ENCODE measurements at places on chromosomes 6 and 20. TPM values are rescaled to one million over a fixed set of nuclear protein-coding genes. Genes with fewer than 3 reads are reported as not detected.
A peak's percentile ranks its signal among the peaks of the same experiment; 100 is the strongest.

DNA sequence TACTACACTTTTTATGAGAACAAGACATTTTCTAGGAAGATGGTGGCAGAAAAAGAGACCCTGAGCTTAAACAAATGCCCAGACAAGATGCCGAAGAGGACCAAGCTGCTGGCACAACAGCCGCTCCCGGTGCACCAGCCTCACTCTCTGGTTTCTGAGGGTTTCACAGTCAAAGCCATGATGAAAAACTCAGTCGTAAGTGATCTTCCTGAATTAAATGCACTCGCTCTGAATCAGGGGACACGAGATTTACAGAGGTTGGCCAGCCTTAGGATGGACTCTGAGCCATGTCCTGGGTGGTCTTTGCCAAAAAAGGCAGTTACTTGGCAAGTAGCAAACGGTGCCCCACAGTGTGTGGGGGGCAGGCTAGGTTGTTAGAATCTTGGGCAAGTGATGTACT is 423 bp downstream of the PACRG start:
- peak overlapping the region; percentile 20 for H3K4me3 ChIP-seq
- H3K27me3 ChIP-seq = no peaks in the 10 kb centered on the region
- H3K27ac ChIP-seq = peak overlapping the region; percentile 8

GRCh38 chr6:130958468-130958867 is 104.6 kb downstream of the EPB41L2 start:
- no peak overlapping the region for H3K4me3 ChIP-seq
- no peak overlapping the region for H3K27ac ChIP-seq
- DNase-seq = no peak
- H3K36me3 ChIP-seq = peaks cover 21% of the 10 kb centered on the region

- no peaks in the 10 kb centered on the region for H3K4me1 ChIP-seq
- no peak within 1 kb of the TSS for H3K4me3 ChIP-seq
- peaks cover 15% of the 10 kb centered on the region for H3K27me3 ChIP-seq
- no peaks in the 10 kb centered on the region for H3K36me3 ChIP-seq
These were observed at the start of gene WFDC5 for GRCh38 chr20:45114465-45115385. WFDC5 (minus strand) TSS chr20:45115174; CDS start chr20:45115083, 91 bp downstream.

DNA sequence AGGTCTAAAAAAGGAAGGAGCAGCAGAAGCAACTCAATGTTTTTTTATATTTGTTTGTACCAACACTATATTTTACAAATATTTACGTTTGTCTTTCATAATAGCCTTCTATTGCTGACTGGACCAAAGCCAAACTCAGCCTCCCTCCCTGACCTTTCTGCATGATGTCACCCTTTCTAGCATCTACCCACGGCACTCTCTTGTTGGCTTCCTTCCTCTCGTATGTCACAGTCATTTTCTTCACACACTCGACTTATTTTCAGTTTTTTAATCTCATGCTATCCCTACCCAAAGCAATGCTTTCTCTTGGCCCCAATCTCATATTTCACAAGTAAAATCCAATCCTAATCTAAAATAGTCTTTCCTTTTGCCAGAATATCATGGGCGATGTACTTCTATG is 16.3 kb upstream of the FAM8A1 start:
- H3K4me3 ChIP-seq = no peak overlapping the region
- peak overlapping the region; percentile 80 for H3K27ac ChIP-seq
- H3K27me3 ChIP-seq = no peaks in the 10 kb centered on the region
- H3K4me1 ChIP-seq = peaks cover 19% of the 10 kb centered on the region
- H3K36me3 ChIP-seq = no peaks in the 10 kb centered on the region

DNA sequence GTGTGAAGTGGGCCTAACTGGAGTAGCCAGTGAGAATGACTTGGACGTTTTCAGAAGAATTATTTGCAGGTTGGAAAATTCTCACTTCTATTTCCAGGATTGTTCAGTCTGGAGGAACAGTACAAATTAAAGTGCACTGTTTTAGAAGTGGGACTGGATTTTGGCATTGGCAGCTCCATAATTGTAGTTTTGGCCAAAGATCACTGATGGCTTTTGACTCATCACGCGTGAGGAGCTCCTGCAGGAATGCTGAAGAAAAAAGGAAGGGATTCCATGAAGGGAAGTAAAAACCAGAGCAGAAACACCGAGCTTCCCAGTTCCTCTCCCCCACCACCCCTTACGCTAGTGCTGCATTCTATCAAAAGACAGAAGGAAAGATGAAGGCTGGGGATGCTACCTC is 103.5 kb downstream of the JARID2 start:
- H3K27me3 ChIP-seq = no peaks in the 10 kb centered on the region
- no peak overlapping the region for H3K4me3 ChIP-seq
- peaks cover 33% of the 10 kb centered on the region for H3K4me1 ChIP-seq
- H3K36me3 ChIP-seq = no peaks in the 10 kb centered on the region
- no peak for DNase-seq

DNA sequence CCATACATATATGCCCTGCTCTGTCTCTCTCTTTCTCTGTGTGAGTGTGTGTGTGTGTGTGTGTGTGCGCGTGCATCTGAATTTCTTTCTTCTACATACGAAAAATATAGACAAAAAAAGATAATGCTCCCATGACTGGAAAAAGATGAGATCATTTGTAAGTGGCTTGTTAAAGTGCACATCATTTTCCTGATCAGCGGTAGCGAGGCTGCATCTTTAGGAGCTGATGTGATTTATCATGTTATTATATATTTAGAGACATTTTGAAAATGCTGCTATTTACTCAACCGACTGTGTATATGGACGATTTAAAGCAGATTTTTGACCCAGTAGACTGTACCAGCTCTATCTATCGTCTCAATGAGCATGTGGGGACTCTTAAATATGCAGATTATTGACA is 265.3 kb downstream of the TSHZ2 start:
- no peaks in the 10 kb centered on the region for H3K4me1 ChIP-seq
- H3K36me3 ChIP-seq = no peaks in the 10 kb centered on the region

DNA sequence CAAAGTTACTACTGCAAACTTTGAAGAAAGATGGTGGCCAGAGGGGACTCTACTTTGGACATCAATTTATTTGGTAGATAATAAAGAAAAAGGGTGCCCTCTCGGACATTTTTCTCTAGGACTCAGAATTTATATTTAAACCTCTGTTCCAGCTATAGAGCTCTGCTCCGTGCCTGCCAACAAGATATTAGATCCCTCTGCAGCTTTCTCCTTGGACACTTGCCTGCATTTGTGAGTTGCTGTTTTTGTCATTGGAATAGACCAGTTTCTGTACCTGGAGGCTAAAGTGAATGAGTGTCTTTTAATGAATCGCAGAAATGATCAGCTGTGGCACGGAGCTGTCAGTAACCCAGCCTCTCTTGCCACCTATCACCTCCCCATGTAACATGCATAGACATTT is 253.5 kb downstream of the NRN1 start:
- no peaks in the 10 kb centered on the region for H3K36me3 ChIP-seq
- no peak overlapping the region for H3K27ac ChIP-seq
- no peak overlapping the region for H3K4me3 ChIP-seq
- peaks cover 12% of the 10 kb centered on the region for H3K4me1 ChIP-seq

DNA sequence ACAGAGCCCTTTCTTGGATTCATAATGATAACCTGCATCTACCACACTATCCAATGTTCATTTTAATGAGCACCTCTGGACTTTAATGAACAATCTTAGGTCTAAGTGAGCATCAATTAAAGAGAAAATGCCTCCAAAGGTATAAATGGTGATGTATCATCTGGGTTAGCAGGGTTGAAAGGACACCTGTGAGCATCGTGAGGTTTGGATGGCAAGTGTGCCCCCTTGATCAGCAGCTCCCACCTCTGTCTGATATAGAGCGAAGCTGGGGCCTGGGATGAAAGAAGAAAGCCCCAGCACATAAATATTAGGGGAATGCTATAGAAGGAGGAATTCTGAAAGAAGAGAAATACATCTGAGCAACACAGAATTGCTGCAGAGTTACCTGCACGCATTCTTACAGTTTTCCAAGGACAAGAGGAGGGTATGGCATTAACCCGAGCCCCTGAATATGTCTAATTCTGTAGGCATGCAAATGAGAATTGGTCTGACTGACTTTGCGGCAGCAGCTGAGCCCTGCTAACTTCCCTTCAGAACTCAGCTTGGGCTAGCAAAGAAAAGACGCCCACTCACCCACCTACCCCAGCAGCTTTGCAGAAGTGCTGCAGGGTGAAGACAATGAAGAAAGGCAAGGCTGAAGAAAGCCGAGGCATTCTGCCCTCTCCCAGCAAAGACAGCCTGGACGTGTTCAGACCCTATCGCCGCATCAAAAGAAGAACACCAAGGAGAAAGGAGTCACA is 136.2 kb downstream of the GMPR start:
- no peak for DNase-seq
- no peaks in the 10 kb centered on the region for H3K36me3 ChIP-seq
- peaks cover 42% of the 10 kb centered on the region for H3K4me1 ChIP-seq
- H3K27ac ChIP-seq = peak overlapping the region; percentile 6

DNA sequence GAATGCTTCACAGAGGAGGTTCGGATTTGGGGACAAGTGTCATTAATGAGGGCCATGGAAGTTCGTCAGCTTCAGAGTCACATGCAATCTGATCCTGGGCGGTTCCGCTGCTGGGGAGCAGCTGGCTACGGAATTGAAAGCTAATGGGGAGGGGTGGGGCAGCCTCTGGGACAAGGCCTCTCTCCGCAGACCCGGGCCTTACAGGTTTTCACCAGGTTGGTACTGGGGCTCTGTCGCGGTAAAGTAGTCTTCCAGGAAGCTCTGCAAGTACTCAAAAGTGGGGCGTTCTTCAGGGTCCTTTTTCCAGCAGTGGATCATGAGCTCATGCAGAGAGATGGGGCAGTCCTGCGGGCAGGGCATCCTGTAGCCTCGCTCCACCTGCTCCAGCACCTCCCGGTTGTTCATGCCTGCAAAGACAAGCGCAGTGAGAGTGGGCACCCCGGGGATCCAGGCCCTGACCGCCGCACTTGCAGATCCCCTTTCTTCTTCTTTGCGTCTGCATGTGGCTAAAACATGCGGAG is 55.9 kb upstream of the TRAF3IP2 start:
- H3K36me3 ChIP-seq = no peaks in the 10 kb centered on the region
- no peak overlapping the region for H3K27ac ChIP-seq
- no peak overlapping the region for H3K4me3 ChIP-seq
- H3K27me3 ChIP-seq = no peaks in the 10 kb centered on the region

GRCh38 chr20:31712564-31713311 is 9.9 kb downstream of the BCL2L1 start:
- peak overlapping the region; percentile 89 for H3K27ac ChIP-seq
- H3K36me3 ChIP-seq = no peaks in the 10 kb centered on the region
- peak overlapping the region; percentile 19 for H3K4me3 ChIP-seq

DNA sequence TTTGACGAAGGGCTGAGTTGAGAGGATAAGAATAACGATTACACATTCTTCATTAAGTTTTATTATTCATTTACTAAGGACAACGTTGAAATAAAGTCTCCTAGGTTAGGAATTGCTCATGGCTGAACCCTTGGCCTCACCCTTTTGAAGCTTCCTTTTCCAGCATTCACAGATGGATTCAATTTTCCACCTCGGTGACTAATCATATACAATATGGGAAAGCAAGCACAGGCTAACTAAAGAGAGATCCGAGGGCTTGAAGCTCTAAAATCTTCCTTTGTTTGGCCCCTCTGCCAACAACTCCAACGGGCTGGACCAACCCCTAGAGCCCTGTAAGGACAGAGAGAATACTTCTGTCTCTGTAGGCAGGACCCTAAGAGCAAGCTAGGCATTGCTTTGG is 159.5 kb downstream of the SOD2 start:
- H3K27me3 ChIP-seq = no peaks in the 10 kb centered on the region
- H3K36me3 ChIP-seq = no peaks in the 10 kb centered on the region
- no peak overlapping the region for H3K27ac ChIP-seq
- H3K4me1 ChIP-seq = no peaks in the 10 kb centered on the region
- no peak overlapping the region for H3K4me3 ChIP-seq

DNA sequence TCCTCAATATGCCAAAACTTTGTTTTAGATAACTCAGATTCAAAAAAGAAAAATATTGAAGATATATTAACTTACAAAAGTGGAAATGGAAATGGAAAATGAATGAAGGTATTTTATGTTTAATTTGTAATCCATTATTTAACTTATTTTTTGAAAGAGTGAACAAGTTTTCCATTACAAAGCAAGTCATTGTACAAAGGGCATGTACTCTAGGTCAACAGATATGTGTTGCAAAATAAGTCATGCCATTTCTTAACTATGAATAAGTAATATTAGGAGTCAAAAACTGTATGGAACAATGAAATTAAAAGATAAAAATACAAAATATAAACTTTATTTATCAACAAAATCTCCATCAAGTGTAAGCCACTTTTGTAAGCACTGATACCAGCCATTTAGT is 25.9 kb upstream of the DEFB113 start:
- no peak overlapping the region for H3K27ac ChIP-seq
- DNase-seq = no peak
- no peak overlapping the region for H3K4me3 ChIP-seq

DNA sequence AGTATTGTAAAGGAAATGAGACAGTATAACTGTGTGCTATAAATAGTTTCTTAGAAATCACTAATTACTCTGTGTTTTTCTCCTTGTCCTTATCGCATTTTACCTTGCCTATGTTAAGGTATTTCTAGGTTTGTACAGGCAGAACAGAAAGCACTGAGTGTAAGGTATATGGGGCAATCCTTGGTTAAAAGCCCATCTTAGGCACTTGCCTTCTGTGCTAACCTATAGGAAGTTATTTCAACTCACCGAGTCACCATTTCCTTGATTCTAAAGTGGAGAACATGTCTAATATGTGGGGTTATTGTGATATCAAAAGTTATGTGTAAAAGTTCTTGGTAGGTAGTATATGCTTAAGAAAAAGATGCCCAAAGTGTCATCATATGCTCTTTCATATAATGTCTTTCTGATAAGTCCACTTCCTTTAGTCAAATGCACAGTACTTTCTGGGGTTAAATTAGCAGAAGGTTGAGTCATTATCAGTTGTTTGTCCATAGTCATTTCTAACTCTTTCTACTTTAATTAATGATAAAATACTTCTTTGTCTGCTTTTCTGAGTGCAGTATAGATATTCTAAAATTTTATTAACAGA is 276.4 kb downstream of the UTRN start:
- H3K27ac ChIP-seq = no peak overlapping the region
- H3K4me3 ChIP-seq = no peak overlapping the region
- DNase-seq = no peak
- H3K4me1 ChIP-seq = peaks cover 13% of the 10 kb centered on the region
- no peaks in the 10 kb centered on the region for H3K27me3 ChIP-seq

The BPIFB1 gene
- not detected for total RNA-seq

The HLA-DMB gene
- 6.9 TPM for total RNA-seq

The KCNQ5 gene
- 0.15 TPM for total RNA-seq

The CAP2 gene
- total RNA-seq = 194 TPM

The PDE10A gene
- total RNA-seq = 16.0 TPM

The SAMD10 gene
- 8.4 TPM for total RNA-seq

The BHLHE23 gene
- total RNA-seq = not detected

All from heart right ventricle (tissue), 16 donors.